ENCODE measurements at places on chromosomes 11 and 22.

DNA sequence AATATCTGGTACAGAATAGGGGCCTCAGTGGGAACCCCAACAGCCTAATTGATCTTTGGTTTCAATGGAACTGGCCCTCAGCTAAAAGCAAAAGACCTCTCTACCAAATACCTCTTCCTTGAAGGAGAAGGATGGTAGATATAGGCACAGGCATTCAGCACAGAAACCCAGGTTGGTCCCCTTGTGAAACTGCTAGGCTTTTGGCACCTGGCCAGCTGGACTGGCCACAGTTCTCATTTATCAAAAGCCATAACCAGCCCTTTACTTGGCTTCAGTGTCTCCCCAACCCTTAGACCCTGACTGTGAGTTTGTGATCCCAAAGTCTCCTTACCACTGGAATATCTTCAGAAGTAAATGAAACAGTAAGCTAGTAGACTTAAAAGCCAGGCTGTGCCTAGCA lies 152.9 kb downstream of the TENM4 start:
- no peak for DNase-seq

DNA sequence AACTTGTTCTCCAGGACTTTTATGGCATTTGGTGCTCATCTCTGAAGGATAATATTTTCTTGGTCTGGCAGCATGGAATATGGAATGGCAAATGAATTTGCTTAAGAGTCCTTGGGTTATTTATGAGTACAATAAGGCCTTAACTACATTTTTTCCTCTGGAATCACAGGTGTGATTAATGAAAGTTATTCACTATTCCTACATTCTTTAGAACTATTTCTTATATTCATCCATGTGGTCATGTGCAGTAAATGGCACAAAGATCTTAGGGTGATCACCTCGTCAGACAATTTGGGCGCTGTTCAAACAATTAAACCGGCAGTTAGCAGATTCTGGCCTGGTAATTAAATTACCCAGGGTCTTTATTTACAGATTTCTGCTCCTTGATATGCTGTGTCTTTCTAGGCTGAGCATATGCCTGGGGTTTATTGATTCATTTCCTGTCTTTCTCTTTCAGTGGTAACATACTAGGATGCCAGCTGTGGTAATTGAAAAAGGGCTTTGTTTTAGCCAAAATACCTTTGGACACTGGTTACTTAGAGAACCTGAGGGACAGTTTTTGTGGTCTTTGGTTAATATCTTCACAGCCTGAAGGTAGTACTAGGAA lies 31.6 kb downstream of the SIK2 start:
- DNase-seq, result no peak

DNA sequence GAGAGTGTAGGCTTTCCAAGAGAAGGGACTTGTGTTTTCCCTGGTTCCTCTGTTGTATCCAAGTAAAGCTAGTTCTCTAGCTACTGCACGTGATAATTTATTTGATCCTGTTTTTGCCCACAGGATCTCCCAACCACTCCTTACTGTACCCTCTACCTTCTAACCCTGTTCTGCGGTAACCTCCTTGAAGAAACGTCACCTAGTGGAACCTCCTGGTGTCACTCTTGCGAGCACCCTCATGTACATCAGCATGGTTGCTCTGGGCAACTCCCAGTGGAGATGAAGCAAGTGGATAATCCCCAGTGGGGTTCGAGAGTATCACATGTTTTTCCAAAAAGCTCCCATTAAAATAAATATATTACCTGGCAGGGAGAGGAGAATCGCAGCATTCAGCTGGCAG lies 108.9 kb upstream of the CLMP start:
- no peak for DNase-seq

- DNase-seq, result no peak
These were observed 247.9 kb upstream of the CNTN5 start for GRCh38 chr11:98772893-98773292.

- no peak for DNase-seq
These were observed 14.1 kb upstream of the APLP2 start for GRCh38 chr11:130055617-130056016.
